Renal cortex interstitium (tissue), 15 donors: ENCODE measurements at places on chromosomes 1 and 21.

- peak; percentile 52 for DNase-seq
Measured at GRCh38 chr1:26417111-26417759, 6.6 kb downstream of the LIN28A start.

GRCh38 chr1:204736836-204737235, 51.3 kb upstream of the LRRN2 start:
- no peak for DNase-seq

- no peak for DNase-seq
Measured at GRCh38 chr1:76140227-76140626, 65.7 kb downstream of the ST6GALNAC3 start.

- no peak for DNase-seq
Measured at GRCh38 chr1:231682779-231683178, 56.2 kb downstream of the DISC1 start.

DNA sequence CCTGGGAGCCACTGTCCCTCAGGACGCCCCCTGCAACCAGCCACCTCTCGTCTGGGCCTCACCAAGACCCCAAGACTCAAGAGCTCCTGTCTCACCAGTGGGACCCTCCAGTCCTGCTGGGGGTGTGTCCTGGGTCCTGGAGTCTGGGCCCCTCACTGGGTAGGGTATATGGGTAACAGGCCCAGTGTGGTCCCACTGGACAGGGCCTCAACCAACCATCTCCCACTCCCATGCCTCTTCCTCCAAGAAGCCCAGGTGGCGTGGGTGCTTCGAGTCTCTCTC, 725 bp upstream of the VWA1 start:
- no peak for DNase-seq
